ENCODE measurements at places on chromosomes 11 and 22.

- no peak for DNase-seq
Measured at GRCh38 chr11:38305682-38306081, 1707.6 kb upstream of the RAG2 start.

- DNase-seq = no peak
Measured at GRCh38 chr22:25602916-25603315, 38.4 kb downstream of the GRK3 start.

DNA sequence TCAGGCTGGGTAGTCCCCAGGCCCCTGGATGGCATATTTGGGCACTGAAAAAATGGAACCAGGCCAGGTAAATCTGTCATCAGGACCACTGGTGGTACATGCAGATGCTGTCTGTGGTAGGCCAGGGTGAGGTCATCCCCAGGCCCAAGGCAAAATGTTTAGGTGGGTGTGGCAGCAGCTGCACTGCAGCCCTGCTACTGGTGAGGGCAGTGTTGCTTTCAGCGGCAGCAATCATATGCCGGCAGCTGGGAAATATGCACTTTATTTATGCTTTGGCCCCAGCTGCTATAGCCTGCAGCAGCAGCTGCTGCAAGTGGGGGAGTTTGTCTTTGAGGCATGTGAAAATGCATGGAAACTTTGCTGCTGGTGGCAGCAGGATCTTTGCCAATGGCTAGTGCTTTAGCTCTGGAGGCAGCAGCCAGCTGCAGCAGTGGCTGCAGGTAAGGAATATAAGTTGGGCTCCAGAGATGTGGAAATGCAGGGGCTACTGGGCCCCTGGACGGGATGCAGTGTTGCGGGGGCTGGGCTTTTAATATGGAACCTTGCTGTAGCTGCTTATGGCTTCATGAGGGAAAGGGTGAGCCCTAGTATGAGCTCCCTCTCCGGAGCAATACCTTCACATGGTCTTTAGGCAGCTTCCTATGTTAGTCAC is 365.7 kb upstream of the CADM1 start:
- no peak for DNase-seq

- no peak for DNase-seq
Measured at GRCh38 chr22:35837101-35837727, 119.5 kb downstream of the APOL5 start.

DNA sequence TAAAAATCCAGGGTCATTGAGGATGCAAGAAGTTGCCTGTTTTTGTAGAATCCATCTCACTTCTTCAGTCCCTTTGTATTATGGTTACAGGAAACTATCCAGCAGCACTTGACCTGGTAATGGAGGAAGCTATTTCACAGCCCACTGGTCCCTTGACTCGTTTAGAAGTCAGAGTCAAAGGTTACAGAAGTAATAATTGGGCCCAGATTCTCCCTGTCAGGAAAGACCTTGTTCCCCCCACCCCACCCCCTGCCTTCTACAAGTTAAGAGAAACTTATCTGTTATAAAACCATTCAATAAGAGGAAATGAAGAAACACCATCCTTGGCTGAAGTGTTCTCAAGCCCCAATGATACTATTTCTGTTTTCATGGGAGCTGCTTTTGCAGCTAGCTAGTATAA is 65.8 kb downstream of the CSTPP1 start:
- no peak for DNase-seq

DNA sequence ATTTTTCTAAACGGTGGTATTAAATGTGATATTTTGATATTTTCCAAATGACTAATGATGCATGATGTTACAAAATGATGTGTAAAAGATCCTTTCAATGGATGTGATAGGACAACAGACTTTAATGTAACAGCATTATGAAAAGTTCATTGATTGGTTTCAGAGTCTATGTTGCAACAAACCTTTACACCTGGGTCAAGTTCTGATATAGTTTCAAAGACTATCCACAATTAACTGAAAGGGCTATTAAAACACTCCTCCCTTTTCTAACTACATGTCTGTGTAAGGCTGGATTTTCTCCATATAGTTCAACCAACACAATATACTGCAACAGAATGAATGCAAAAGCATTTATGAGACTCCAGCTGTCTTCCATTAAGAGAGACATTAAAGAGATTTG is 35.7 kb downstream of the SMCO4 start:
- no peak for DNase-seq

- DNase-seq = peak; percentile 63
Measured at GRCh38 chr11:2377511-2378443, 667 bp downstream of the CD81 start.

- DNase-seq = no peak
Measured at GRCh38 chr22:42747701-42748513, 27.2 kb upstream of the A4GALT start.

- no peak for DNase-seq
Measured at GRCh38 chr22:48746789-48747425, 1080.8 kb downstream of the BRD1 start.

GRCh38 chr11:56783448-56784041 is 35.0 kb upstream of the OR9G4 start:
- no peak for DNase-seq

GRCh38 chr11:4095509-4096230 is 1.1 kb downstream of the RRM1 start:
- no peak for DNase-seq

- DNase-seq = peak; percentile 47
Measured at GRCh38 chr22:23219822-23220484, 39.6 kb downstream of the BCR start.

- DNase-seq = no peak
Measured at GRCh38 chr11:36228689-36229088, 60.5 kb downstream of the COMMD9 start.

DNA sequence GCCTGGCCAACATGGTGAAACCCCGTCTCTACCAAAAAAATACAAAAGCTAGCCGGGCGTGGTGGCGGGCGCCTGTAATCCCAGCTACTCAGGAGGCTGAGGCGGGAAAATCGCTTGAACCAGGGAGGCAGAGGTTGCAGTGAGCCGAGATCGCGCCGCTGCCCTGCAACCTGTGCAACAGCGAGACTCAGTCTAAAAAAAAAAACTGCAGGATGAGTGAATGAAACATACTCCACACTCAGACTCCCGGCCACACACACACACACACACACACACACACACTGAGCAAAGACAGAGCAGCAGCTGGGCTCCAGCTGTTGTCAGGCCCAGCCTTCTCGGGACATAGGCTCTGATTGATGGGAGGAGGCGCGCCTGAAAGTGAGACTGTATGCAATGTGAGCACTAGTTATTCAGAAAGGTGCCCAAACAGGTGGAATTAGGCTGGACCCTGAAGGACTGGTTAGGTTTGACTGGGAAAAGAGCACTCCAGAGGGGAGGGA is 1.5 kb upstream of the PLEKHA7 start:
- DNase-seq = no peak

- no peak for DNase-seq
Measured at GRCh38 chr11:15258433-15259165, 143.9 kb downstream of the INSC start.

DNA sequence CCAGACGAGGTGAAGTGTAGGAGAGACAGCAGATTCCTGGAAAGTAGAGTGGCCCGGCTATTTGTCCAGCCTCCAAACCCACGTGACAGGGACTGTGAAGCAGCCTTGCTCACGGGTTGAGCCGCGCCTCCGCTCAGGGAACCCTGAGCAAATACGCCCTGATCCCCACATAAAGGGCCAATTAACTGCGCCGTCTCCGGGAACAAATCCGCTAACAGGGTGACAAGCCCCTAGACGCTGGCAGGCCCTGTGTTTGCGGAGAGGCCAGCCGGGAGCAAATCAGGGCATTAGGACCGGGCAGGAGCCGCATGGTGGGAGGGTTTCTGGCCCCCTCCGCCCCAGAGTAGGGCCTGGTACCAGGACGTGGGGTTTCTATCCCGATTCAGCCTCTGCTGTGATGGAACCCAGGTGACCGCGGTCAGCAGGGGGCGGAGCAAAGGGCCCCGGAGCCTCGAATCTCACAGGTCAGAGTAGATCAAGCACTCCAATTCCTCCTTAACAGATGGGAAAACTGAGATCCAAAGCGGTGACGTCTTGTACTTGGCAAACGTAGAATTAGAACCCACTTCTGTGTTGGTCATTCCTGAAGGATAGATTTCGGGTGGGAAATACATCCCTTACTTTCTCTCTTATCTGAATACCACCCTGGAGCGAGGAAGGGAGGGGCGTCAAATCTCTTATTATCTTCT is 2.0 kb upstream of the ROBO3 start:
- DNase-seq = no peak

- no peak for DNase-seq
Measured at GRCh38 chr11:115408036-115408921, 95.9 kb downstream of the CADM1 start.

DNA sequence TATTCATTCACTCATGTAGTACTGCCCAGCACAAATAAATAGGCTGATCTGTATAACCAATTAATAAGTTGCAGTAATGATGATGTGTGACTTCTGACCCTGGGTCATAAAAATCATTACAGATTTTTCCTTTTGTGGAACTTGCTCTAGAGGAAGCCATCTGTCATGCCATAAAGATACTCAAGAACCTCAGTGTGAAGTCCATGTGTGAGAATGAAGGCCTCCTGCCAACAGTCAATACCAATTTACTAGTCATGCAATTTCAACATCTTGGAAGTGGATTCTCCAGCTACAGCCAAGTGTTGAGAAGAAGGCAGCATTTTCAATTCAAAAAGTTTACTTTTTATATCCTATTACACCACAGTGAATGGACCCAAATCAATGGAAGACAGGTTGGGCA is 435.6 kb upstream of the LRRC4C start:
- no peak for DNase-seq

- DNase-seq = no peak
Measured at GRCh38 chr11:134837166-134837886, 425.3 kb upstream of the B3GAT1 start.

- DNase-seq = no peak
Measured at GRCh38 chr22:49197986-49198704, 629.5 kb downstream of the BRD1 start.

DNA sequence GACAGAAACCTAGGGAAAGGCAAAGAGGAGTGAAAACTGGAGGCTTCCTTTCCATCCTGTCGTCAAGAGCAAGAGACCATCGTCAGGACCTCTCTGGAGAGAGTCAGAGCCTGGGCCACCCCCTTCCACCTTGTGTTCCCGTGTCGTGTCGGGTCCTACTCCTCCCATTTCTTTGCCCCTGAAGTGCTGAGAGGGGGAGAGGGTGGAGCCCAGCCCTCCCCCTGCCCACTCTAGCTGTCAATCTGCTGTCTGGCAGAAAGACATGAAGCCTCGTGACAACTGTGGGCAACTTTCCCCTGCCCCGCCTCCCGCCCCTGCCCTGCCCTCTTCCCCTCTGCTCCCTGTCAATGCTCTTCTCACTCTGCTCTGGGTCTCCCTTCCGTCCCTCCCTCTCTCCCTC is 20.6 kb downstream of the ANKK1 start:
- DNase-seq = no peak

GRCh38 chr11:134252346-134253187 is 585 bp downstream of the THYN1 start:
- no peak for DNase-seq

DNA sequence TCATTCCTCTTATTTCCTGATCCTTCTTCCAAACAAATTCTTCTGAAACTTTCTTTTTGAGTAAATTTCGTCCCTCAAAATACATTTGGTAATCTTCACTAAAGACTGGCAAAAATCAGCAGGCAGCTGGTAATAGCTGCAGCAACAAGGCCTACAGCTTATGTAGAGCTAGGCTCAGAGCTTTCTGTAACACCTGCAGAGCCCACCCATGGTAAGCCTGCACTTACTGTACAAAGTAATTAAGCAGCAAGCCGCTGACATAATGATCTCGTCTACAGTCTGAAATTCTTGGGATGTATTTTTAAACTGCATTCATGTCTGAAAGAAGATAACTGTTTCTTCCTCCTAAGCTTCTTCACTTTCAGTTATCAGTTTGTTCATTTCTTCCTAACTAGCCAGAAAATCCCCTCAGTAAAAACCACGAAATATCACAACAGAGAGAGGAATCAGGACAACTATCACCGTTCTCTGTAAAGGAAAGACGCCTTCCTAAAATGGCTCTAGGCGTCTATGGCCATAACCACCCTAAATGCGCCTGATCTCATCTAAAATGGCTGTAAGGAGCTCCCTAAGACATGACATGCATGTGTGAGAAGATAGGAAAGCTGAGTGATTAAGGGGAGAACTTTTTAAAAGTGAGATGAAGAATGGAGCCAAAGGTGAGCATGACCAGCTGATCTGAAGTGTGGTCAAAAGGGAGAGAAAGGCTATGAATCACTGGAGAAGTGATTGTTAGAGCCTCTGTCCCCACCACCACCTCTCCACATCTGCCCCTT is 56.2 kb downstream of the DENND5A start:
- no peak for DNase-seq
